Spleen (tissue), 13 donors: ENCODE measurements at places on chromosomes 11 and 22. TPM values are rescaled to one million over a fixed set of nuclear protein-coding genes. Genes with fewer than 3 reads are reported as not detected.

Gene CDHR5
- not detected for total RNA-seq

Gene OR8G1
- total RNA-seq, result not detected

Gene SCARF2
- total RNA-seq, result 12.7 TPM

Gene SLC6A5
- total RNA-seq, result not detected

Gene KLHL35
- 2.2 TPM for total RNA-seq

Gene P4HA3
- 0.44 TPM for total RNA-seq

Gene TMEM25
- total RNA-seq, result 12.6 TPM

Gene OR6A2
- 0.07 TPM for total RNA-seq

Gene PARVG
- 175 TPM for total RNA-seq

Gene SYT9
- total RNA-seq, result not detected

Gene PRODH
- 1.0 TPM for total RNA-seq

Gene B3GAT1
- 1.7 TPM for total RNA-seq

Gene ACTN3
- not detected for total RNA-seq

Gene MOV10L1
- not detected for total RNA-seq

Gene TPST2
- 119 TPM for total RNA-seq

Gene VWA5A
- 13.7 TPM for total RNA-seq

Gene LDHA
- total RNA-seq, result 255 TPM

Gene OR4D10
- not detected for total RNA-seq

Gene ENTHD1
- not detected for total RNA-seq

Gene FXYD6
- 140 TPM for total RNA-seq

Gene JAML
- total RNA-seq, result 97.7 TPM

Gene MRE11
- 36.2 TPM for total RNA-seq

Gene FAM89B
- total RNA-seq, result 59.0 TPM

Gene FBLN1
- total RNA-seq, result 9.5 TPM

Gene KCNJ11
- total RNA-seq, result 2.0 TPM

Gene TREH
- not detected for total RNA-seq

Gene MS4A3
- total RNA-seq, result 6.1 TPM

Gene KDM2A
- total RNA-seq, result 135 TPM

Gene OR52N4
- 1.6 TPM for total RNA-seq

Gene GRM5
- not detected for total RNA-seq

Gene OR52N2
- not detected for total RNA-seq

Gene C11orf91
- total RNA-seq, result not detected

Gene UPB1
- 3.4 TPM for total RNA-seq

Gene IFT27
- 12.4 TPM for total RNA-seq

Gene CELSR1
- 8.5 TPM for total RNA-seq

Gene PATE4
- total RNA-seq, result not detected

Gene ANKK1
- total RNA-seq, result 0.44 TPM

Gene OVOL1
- total RNA-seq, result not detected

Gene LUZP2
- total RNA-seq, result 0.46 TPM

Gene OR2D2
- total RNA-seq, result not detected

Gene IL10RA
- 171 TPM for total RNA-seq

Gene PIK3IP1
- total RNA-seq, result 152 TPM

Gene ARHGAP42
- 18.5 TPM for total RNA-seq

Gene LMNTD2
- total RNA-seq, result 4.9 TPM
